ENCODE measurements at places on chromosomes 2 and 18.

DNA sequence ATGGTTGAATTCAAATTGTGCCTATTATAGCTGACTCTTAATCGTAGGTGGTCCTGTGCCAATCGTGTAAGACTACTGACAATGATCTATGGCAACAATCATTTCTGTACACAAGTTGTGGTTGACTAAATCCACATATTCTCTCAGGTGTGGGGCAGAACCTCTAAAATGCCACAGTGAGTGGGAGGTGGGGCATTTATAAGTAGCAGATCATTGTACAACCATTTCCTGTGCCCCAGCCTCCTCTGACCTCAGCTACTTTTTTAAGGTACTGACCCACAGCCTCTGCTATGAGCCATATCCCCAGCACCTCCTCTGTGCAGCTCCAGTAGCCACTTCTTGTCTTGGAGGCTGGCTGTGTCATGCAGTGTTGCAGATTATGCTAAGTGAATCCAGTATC is 48.6 kb upstream of the RAPH1 start:
- no peak for DNase-seq

DNA sequence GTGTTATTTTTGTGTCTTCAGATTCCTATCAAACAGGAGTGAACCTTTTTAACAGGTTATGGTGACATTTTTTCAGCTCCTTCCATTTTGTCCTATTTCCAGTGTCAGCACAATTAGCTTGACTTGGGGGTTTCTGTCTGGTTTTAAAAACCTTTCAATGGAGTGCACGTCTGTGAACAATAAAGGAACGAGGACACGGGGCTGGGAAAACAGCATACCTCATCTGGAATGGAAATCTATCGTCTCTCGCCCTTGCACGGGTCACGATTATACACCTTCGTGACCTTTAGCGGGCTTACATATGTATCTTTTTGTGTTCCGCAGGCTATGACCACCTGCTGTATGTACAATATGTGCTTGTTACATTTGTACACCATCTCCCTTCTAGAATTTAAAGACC is 2.3 kb upstream of the ZNF532 start:
- no peak for DNase-seq

- no peak for DNase-seq
Observed at GRCh38 chr2:186835628-186836027, 13.3 kb downstream of the ZSWIM2 start.

DNA sequence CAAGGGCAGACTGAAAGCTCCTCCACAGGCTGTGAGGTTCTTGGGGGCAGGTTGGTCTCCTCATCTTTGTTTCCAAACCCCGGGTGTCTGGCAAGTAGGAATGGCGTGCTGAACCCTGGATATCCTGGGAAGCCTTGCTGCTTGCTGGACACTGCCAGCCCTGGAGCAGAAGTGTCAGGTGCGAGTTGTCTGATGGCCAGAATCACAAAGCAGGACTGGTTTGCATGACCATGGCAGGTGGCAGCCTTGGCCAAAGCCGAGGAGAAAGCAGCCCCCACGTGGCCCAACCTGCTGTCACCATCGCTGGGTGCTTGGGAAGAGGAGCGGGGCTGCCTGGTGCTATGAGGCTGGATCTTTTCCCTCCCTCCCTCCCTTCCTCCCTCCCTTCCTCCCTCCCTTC is 309.5 kb upstream of the HS6ST1 start:
- DNase-seq, result no peak

DNA sequence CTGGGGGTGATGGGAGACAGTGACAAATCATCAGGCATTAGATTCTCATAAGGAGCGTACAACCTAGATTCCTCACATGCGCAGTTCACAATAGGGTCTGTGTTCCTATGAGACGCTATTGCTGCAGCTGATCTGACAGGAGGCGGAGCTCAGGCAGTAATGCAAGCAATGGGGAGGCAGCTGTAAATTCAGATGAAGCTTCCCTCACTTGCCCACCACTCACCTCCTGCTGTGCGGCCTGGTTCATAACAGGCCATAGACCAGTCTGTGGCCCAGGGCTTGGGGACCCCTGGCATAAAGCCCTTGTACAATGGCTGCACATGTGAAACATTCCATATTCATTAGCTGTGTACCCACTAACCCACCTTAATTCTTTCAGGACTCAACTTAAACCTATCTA is 18.0 kb downstream of the NMUR1 start:
- no peak for DNase-seq

DNA sequence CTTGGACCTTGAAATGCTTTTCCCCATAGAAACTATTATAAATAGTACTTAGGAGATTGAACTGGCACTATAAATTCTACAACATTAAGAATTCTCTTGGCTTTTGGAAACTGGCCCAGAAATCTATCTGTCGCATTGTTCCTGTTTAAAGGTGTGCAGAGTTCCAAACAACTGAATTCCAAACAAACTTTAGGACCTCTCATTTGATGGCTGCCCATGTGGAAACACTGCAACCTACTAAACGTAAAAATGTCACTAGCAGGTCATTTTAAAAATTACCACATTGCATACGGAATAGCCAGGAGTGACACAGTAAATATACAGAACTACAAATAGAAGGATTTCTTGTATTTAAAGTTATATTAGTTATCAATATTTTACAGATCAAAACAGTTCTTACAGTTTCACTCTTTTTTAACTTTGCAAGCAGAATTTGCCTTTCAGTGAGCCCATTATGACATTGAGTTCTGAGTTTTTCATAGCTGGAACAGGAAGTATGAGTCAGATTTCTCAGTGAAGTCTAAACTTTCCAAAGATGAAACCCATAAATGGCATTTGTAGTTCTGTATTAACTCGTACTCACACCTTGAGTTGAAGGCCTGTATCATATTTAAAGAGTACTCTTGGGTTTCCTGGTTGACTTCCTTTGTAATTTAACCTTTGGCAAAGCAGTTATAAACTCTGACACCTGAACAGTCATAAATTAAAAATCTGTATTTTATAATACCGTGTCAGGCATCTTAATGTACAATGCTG is 142.3 kb upstream of the BOD1L2 start:
- no peak for DNase-seq

DNA sequence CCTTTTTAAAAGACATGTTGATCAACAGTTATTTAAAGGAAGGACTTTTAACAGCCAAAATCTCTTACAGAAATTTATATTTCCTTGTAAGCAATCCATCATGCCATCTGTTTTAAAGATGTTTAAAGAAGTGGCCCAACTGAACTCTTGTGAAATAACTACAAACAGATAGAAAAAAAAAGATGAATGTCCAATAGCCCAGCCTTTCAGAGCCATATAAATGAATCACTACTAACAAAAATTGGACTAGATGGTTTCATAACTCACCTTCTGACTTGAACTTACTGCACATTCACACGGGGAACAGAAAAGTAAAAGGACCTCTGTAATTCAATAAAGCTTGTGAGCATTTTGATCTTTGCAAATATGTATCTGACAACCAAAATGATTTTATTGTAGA is 319.0 kb upstream of the CHAC2 start:
- no peak for DNase-seq

DNA sequence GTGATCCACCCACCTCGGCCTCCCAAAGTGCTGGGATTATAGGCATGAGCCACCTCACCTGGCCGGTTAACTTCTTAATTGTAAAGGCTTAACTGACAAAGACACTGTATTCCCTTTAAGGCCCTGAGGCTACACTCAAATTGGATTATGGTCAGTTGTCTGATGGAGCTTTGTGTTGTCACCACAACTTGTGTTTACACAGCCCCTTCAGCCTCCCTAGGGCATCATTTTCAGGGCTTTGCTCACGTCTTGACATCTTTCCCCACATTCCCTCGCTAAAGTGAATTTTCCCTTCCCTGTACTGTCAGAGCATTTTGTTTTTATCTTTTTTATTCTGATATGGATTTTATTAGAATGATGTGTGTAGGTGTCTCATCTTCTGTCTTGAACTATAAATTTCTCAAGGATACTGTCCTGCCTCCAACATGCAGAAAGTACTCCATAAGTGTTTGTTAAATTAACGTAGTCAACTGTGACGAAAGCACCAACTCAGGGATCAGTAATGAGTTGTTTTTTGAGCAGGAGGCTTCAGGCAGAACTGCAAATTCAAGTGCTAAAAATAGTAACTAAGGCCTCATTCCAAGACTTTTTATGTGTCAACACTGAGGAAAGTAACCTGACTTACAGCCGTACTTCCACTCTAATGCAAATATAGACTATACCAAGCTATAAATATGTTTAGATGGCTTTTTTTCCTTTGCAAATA is 77.1 kb upstream of the NARS1 start:
- no peak for DNase-seq

DNA sequence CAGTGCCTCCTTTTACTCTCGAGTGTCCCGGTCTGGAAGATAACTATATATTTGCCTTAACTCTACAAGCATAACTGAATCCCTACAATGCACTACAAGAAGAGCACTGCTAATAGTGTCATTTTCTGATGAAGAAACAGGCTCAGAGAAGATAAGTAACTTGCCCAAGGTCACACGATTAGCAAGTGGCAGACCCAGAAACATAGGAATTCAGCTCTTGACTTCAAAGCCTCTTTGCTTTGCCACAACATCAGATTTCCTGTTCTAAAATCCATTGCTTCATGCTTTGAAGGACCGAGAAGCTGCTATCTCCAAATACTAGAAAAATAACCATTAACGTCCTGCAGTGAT is 65.6 kb downstream of the HS1BP3 start:
- DNase-seq, result no peak

GRCh38 chr18:45321520-45321919 is 293.8 kb upstream of the SLC14A2 start:
- no peak for DNase-seq

DNA sequence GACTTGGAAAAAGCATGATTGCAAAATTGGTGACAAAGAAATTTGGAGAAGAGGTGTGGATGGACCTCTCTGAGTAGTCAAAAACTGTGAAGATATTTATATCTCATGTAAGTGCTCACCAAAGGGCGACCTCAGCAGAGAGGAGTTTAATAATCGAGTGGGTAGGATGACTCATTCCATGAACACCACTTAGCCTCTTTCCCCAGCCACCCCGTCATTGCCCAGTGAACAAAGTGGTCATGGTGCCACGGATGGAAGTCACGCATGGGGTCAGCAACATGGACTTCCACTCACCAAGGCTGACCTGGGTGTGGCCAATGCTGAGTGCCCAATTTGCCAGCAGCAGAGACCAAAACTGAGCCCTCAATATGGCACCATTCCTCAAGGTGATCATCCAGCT is 997.4 kb upstream of the GYPC start:
- DNase-seq, result no peak

DNA sequence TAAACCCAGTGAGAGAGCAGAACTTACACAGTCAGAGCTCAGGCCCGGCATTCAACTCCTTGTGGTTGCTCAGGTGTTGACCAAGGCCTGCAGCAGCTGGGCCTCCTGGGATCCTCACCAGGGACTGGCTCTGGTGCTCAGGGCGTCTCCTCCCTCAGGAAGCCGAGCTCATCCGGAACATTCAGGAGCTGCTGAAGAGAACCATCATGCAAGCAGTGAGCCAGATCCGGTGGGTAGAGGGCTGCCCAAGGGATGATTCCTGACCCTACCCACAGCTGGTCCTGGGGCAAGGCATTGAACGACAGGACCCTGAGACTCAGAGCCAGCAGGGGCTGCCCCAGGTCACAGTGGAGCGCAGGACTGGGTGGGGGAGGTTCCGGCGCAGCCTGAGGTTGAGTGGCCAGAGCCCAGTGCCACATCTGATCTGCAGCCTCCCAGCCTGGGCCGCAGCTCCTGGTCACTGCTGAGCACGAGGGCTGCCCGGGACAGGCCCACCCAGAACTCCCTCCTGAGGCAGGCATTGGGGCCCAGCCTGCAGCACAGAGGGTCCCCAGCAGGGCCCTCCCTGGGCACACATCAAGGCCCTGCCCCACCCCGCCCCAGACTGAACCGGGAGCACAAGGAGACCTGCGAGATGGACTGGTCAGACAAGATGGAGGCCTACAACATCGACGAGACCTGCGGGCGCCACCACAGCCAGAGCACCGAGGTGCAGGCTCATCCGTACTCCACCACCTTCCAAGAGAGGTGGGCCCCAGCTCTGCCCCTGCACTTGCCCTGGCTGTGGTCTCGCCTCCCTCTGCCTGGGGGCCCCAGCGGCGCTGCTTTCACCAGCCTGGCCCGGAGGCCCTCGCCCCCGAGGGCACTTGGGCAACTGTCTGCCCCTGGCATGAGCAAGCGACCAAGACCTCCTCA is 2.4 kb downstream of the TEKT4 start:
- DNase-seq, result no peak

GRCh38 chr2:191265311-191266170 is 20.3 kb downstream of the MYO1B start:
- DNase-seq, result no peak

GRCh38 chr2:238548902-238549462 is 122.3 kb downstream of the ASB1 start:
- no peak for DNase-seq

DNA sequence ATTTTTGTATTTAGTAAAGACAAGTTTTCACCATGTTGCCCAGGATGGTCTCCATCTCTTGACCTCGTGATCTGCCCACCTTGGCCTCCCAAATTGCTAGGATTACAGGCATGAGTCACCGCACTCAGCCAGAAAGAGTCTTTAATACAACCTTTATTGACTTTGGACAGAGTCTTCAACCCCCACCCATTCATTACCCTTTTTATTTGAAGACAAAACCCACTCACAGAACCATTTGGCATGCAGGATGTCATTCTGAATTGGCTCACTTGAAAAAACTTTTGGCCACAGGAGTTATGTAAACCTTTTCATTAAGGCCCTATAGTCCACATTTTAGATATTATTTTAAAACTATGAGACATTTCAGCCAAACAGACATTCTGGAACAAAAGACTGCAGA is 217.9 kb upstream of the RND3 start:
- DNase-seq, result no peak

GRCh38 chr2:127047716-127048617 is 59.0 kb downstream of the BIN1 start:
- DNase-seq, result no peak

GRCh38 chr2:37582481-37583220 is 88.8 kb downstream of the CDC42EP3 start:
- no peak for DNase-seq

DNA sequence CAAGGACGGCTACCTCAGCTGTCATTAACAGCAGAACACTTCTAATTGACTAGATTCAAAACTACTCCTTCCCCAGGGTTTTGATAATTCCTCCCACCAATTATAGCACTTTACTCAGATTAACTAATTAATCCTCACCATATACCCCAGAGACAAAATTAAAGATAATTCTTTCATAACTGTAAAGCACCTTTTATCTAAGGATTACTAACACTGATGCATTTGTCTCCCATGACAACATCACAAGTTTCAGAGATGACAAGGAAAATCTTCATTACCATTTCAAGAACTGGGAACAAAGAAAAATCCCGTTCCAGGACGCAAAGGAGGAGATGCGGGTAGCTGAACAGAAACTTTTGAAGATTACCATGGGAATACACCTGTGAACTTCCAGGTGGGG is 129.4 kb upstream of the ITGA6 start:
- DNase-seq, result no peak

GRCh38 chr2:151872463-151872862 is 44.2 kb upstream of the ARL5A start:
- no peak for DNase-seq

DNA sequence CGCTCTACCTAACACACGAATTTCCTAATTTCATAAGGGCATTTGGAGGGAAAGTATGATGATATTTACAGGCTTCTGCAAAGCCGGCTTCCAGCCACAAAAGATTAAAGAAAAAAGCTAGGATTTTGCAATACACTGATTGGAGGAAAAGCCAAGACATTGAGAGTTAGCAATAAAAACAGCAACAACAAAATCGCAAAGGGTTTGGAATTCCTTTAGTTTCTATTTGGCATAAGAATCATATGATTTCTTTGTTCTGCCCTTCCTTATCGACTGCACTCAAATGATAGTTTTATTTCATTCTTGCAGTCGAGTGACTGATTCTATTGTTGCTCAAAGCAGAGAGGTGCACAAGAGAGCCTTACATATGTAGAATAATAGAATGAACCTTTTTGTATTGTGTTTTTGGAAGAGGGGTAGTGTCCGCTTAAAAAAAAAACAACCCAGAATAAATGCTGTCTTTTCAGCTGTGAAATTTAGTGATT is 3.9 kb upstream of the ZNF532 start:
- no peak for DNase-seq
